ENCODE measurements at places on chromosomes 7 and 10.

DNA sequence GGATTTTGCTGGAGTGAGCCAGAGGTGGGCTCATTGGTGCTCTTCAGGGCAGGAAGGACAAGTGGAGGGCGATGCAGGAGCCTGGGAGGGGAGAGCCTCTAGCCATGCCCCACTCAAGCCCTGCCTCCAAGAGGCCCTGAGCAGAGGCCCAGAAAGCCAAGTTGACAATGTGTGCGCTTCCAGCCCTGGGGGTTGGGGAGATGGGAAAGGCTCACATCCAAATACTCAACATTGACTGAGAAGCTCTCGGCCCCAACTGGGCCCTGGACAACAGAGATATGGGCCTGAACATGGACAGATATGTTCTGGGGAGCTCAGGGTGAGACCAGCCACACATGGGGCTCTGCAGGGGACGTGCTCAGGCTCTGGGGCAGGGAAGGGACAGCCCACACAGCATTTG lies 39.0 kb downstream of the FRMPD2 start:
- DNase-seq: no peak

DNA sequence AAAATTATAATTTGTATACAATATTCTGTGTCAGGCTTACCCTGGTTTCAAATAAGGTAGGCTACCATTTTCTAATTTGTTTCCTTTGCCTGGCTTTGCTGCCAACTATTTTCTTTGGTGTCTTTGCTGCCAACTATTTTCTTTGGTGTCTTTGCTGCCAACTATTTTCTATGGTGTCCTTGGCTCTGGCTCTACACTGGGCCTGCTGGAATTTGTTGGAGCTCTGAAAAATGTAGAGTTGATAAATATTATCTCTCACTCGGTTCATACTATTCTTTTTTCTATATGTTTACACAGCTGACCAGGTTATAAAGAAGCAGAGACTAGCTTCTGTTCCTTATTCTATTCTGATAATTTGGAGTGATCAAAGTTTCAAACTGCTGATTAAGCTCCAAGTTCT lies 768.0 kb upstream of the PHF14 start:
- DNase-seq: no peak

DNA sequence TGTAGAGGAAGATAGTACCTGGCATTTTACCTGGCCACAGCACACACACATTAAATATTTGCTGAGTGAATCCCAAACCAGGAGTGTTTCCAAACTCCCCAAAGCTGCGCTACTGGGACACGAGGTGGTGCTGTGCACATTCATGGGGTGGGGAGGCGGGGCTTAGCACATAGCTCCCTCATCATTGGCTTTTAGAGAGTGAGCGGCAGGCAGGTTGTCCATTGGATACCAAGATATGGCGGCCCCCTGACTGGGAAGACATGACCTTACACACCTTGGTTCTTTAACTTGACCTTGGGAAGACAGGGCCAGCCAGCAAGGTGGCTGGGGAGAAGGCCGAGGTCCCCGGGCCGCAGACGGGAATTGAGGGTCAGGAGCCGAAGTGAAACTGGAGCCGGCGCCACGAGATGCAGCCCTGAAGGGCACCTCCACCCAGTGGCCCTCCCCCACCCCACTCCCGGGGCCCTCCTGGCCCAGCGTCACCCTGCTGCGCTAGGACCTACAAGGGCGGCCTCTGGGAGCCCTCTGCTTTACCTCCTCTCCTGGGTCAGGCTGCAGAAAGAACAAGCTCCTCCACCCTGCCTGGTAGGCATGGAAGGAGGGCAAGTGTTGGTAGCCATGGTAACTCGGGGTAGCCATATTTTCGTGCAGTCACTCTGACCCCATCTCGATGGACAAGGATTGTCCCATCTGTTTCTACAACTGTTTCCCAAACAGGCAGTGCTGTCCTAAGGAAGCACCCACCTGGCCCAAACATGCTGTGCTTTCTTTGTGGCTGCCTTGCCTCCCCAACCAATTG lies 24.0 kb downstream of the TMEM176A start:
- DNase-seq: no peak

DNA sequence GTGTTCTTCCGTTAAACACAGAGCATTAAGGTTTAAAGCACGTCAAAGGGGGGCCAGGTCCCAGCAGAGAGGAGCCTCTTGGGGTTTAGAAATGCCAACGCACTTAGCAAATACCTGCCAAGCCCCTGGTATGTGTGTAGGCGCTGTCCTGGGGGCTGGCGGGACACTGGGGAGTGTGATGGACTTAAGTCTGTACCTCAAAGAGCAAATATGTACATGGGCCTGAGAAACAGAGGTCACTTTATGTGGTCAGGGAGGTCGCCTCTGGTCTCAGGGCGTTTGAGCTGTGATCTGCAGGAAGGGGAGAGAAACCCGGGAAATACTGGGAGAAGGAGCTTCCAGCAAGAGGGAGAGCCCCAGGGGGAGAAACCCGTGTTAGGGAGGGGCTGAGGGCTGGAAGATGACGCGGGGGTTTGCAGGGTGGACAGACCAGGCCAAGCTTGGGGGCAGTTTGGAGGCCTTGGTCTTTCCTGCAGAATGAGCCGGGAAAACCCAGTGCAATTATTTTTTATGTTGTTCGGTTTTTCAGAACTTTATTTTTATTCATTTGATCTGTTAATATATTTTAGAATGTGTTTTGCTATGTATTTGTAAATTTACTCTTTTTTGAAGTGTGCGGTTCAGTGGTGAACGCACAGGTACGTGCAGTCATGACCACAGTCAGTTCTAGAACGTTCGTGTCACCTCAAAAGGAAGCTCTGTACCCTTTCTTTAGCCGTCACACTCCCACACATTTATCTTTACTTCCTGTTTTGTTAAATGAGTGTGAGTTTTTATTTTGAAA lies 441.4 kb upstream of the FOXK1 start:
- DNase-seq: no peak

GRCh38 chr10:71999360-72000072 lies 35.3 kb downstream of the CHST3 start:
- no peak for DNase-seq

DNA sequence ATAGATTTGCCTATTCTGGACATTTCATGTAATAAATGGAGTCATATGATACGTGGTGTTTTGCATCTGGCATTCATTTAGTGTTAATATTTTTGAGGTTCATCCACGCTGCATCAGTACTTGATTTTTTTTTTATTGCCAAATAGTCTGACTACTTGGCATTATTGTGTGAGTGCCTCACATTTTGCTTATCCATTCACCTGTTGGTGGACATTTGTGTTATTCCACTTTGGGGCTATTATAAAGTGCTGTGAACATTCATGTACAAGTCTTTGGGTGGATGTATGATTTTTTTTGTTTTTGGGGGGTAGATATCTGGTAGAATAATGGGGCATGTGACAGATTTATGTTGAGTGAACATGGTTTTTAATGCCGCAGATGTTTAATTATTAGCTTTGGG lies 19.7 kb downstream of the CUL1 start:
- DNase-seq: no peak

DNA sequence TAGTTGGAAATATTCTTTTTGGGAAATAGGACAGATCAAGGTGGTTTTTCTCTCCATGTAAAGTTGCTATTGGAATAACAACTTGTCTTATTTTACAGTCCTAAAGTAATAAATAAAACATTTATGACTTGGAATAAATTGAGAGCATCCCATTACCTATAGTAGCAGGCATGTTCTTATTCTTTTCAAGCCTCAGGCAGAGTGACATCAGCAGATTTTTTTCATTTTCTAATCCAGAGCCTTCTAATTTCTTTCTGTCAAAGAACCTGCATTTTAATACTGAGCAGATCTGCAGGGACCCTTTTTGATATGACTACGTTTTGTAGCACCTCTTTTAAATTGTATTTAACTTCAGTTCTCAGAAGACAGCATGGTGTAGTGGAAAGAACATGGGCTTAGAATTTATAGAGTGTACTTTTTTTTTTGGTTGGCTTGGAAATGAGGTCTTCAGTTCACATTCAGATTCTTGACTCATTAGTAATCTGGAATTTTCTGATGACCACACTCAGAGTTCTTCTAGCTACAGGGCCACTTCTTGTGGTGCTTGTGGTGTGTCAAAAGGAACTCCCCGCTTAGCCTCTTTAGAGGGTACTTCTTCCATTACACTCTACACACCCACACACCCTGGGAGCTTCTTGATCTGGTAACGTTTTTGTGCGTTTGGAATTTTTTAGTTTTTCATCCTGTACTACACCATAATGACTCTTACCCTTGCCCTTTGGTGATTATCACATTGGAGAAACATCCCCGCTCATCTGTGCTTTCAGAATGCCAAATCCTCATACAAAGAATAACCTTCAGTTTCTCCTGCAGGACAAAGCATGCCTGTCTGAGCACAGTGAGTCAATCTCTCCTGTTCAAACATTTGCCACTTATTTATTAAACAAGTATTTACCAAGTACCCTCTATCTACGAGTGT lies 34.6 kb downstream of the AGK start:
- DNase-seq: peak; percentile 69

- no peak for DNase-seq
Observed at GRCh38 chr10:97827702-97828291, 21.8 kb upstream of the GOLGA7B start.

GRCh38 chr7:71173955-71174354 lies 42.0 kb downstream of the GALNT17 start:
- DNase-seq: no peak

GRCh38 chr7:11415101-11415500 lies 416.9 kb downstream of the THSD7A start:
- no peak for DNase-seq

GRCh38 chr10:98158576-98158975 lies 24.1 kb downstream of the R3HCC1L start:
- DNase-seq: no peak

GRCh38 chr7:47678641-47679380 lies 96.9 kb upstream of the TNS3 start:
- no peak for DNase-seq

DNA sequence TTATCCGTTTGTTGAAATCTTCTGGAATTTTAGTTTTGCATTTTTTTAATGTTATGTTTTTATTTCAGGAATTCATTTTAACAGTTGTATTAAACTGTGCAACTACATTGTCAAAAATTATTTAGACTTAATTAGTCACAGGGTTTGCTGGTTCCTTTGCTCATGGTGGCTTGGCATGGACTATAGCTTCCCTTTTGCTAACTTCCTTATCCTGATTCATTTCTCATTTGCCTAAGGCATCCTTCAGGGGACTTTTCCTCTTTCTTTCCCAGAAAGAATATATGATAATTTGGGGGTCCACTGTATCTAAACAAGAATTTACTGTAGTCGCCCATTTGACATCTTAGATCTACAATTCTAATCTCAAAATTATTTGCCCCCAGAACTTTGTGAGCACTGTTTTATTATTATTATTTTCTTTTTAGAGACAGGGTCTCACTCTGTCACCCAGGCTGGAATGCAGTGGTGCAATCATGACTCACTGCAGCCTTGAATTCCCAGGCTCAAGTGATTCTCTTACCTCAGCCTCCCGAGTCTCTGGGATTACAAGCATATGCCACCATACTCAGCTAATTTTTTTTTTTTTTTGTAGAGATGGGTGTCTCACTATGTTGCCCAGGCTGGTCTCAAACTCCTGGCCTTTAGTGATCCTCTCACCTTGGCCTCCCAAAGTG lies 13.9 kb downstream of the FIGNL1 start:
- no peak for DNase-seq

GRCh38 chr10:35017608-35018007 lies 72.5 kb downstream of the CUL2 start:
- DNase-seq: no peak

GRCh38 chr10:24311888-24312287 lies 103.0 kb downstream of the KIAA1217 start:
- DNase-seq: no peak

DNA sequence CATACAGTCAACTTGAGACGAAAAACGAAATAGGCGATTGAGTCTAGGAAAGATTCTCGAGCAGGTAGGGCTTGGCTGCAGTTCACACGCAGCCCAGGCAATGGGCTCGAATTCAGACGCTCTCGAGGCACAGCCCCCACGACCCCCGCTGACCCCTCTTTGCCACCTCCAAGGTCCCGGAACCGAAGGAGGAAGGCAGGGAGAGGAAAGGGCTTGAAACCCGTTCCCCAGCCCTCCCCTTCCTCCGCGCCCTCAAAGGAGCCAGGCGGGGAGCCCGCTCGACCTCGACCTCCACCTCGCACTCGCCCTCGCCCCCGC lies 441 bp downstream of the CCDC186 start:
- DNase-seq: no peak

- DNase-seq: no peak
Observed at GRCh38 chr10:1824928-1825327, 87.6 kb upstream of the ADARB2 start.

All from AG09309 (cell line).